PC-9 (cell line): ENCODE measurements at places on chromosomes 7 and 10. TPM values are rescaled to one million over a fixed set of nuclear protein-coding genes. Genes with fewer than 3 reads are reported as not detected.

GRCh38 chr7:30564243-30564892 is 30.3 kb upstream of the GARS1 start:
- DNase-seq, result peak; percentile 83

DNA sequence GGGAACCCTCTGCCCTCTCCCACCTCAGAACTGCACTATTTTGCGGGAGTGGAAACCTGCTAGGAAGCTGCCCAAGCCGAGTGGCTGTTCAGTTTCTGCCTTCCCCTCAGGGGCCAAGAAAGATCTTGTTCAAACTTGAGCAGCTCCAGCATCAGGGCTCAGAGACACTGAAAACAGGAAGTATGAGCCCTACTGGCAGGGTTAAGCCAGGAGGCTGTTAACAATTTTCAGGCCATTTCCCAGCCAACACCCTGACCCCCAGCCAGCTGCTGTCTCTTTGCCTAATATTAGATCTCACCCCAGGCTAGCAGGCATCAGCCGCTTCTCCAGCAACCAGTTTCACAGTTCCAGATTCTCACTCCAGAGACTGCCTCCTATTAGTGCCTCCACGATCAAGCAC is 9.2 kb downstream of the PLAU start:
- no peak for DNase-seq

GRCh38 chr7:47482013-47482875 is 99.7 kb downstream of the TNS3 start:
- DNase-seq, result peak; percentile 82

GRCh38 chr7:6395898-6396595 is 51.7 kb downstream of the DAGLB start:
- no peak for DNase-seq

- no peak for DNase-seq
These were observed 81.4 kb downstream of the TCERG1L start for GRCh38 chr10:131230166-131230565.

DNA sequence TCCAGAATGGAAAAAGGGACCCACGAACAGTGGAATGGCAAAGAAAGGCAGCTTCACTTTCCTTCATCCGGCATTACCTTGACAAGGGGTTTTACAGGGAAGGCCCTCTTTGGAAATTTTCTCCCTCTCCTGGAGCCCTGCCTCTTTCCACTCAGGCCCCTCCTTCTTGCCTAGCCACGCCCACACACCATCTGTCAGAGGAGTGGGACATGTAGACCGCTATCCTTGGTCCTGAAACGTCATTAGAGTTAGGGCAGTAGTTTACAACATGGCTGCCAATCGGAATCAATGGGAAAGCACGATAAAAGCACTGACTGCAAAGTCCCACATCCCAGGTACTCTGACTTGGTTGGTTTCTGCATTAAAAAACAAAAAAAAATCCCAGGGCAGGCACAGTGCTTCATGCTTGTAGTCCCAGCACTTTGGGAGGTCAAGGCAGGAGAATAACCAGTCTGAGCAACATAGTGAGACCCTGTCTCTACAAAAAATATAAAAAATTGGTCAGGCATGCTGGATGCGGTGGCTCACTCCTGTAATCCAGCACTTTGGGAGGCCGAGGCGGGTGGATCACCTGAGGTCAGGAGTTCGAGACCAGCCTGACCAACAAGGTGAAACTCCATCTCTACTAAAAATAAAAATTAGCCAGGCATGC is 96.4 kb downstream of the MARCHF5 start:
- peak; percentile 37 for DNase-seq

DNA sequence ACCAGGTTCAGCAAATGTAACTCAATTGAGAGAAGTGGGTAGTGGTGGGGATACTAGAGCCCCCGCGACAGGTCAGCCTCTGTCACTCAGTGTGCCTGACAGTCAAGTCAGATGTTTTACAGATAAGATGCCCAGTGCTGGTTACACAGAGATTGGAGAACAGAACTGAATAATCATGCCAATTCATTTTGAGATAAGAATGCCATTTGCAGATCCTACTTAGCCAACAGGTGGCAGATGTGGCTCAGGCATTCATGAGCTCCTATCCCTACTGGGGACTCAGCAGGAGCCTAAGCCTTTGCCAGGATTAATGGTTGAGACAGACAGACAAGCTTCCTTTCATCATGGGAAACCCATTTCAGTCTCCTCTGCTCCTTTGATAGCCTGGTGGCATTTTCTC is 137.8 kb downstream of the MAPK8 start:
- DNase-seq, result no peak

The PPP1R17 gene
- total RNA-seq, result not detected in 2 replicates

- no peak for DNase-seq
These were observed 219.7 kb downstream of the MTERF1 start for GRCh38 chr7:91660734-91661356.

GRCh38 chr10:5601826-5602495 is 64.4 kb downstream of the ASB13 start:
- no peak for DNase-seq

DNA sequence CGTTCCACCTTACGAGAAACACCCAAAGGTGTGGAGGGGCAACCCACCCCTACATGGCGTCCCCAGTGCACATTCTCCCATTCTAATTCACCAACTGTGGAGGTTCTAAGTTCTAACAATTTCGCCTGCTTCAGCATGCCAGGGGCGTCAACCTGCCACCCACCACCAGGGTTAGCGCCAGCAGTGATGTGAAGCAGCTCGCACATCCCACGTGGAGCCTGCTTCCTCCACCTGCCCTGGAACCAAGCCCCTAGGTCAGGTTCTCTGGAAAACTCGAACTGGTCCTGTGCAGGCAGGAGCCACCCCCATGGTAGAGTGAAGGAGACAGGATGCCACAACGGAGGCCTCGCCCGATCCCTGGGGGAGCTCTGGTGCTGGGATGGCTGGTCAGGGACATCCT is 33.3 kb upstream of the FXYD4 start:
- DNase-seq, result no peak

- peak; percentile 60 for DNase-seq
These were observed 29.0 kb upstream of the IL6 start for GRCh38 chr7:22697876-22698606.

DNA sequence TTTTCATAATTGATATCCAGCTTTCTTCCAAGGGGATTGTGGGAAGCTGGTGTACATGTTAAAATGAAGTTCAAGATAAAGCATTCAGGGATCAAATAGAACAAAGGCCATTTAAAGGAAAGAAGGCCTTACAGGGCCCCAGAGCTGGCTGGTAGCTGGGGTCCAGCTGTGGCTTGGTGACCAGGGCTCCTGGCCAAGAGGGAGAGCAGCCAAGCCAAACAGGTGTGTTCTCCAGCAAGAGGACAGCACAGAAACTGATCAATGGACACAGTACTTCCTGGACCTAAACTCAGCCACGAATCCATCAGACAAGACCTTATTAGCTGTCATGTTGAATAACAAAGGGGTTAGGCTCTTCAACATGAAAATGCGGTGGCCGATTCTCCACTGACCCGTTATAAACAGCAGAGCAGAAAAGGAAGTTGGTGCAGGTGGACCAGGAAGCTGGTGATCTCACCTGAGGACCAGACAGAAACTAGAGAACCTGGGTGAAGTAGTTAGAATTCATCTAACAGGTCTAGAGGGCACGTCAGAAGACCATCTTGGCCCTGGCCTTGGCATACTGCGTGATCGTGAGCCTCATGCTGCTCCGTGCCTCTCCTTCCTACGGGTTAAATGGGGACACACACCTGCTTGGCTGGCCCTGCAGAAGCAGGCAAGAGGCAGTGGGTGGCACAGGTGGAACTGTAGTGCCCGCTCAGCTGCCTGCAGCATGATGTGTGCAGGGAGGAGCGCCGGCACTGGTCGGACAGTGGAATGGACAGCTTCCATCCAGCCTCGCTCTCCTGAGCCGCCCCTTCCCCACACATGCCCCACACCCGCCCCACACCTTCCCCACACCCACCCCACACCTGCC is 53.8 kb downstream of the PARP12 start:
- DNase-seq, result no peak

- no peak for DNase-seq
These were observed 316.8 kb upstream of the STEAP1 start for GRCh38 chr7:89837515-89837914.

The PRF1 gene
- total RNA-seq, result not detected in 2 replicates

- no peak for DNase-seq
These were observed 134.7 kb downstream of the ADAM12 start for GRCh38 chr10:126253611-126253998.

DNA sequence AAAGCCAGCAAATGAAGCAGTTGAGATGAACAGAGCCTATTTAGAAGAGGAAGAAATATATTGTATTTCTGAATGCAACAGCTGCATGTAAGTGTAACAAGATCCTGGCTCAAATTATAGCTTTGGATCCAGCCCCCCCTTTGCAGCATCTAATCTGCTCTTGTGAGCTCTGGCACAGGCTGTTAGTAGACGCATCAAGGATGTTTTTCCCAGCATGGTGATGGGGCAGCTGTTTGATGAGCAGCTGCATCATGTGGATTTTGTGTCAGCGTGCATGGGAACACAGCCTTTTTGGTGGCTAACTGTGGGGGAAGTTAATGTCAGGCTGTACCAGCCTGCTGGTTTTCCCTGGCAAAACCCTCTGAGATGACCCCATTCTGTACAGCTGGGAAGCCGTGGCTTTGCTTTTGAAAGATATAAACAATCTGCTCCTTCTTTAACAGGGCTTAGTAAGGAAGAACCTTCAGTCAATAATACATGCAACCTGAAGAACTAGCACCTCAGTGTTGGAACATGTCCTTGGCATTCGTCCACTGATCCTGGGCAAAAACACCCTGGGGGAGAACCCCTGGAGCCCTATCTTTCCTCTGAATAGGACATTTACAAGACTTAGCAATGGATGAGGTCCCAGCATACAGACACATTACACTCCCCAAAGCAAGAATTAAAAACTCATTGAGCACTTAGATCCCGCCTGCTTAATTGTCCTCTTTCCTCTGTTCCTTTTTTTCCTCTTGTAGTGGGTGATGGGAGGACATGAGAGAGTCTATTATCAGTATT is 70.6 kb downstream of the NPS start:
- no peak for DNase-seq

The SH2D4B gene
- total RNA-seq, result 0.24 TPM in 1 of 2 replicates, not detected in the other

GRCh38 chr10:120940299-120940900 is 89.2 kb downstream of the WDR11 start:
- DNase-seq, result no peak
